ENCODE measurements at places on chromosomes 1 and 21.

GRCh38 chr1:204472660-204473059, 21.9 kb downstream of the PIK3C2B start:
- no peak for DNase-seq

DNA sequence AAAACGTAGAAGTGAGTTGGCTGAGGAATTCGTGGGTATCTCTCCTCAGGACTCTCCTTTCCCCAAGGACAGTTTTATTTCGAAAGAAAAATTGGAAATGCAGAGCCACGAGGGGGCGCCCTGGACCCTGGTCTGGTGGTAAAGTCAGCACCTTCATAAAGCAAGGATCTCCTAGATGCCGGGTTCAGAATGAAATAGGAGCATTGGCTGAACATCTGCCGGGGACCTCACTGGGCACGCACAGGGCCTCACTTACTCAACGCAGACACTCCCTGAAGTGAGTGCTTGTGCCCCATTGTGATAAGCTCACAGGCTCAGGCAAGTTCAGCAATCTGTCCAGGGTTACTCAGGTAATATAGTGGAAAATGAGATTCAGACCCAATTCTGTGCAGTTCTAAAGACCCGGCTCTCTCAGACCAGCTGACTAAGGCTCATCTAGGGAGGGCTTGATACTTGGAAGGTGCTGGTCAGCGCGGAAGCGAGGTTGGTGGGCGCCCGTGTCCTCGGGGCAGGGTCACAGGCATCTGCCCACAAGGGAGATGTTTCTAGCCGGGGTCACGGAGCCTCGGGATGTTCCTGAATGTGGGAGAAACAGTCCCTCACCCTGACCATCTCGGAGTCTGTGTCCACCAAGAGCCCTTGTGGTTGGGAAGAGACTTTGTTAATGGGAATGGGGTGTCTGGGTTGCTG, 55.7 kb upstream of the ETV3 start:
- peak; percentile 30 for DNase-seq

DNA sequence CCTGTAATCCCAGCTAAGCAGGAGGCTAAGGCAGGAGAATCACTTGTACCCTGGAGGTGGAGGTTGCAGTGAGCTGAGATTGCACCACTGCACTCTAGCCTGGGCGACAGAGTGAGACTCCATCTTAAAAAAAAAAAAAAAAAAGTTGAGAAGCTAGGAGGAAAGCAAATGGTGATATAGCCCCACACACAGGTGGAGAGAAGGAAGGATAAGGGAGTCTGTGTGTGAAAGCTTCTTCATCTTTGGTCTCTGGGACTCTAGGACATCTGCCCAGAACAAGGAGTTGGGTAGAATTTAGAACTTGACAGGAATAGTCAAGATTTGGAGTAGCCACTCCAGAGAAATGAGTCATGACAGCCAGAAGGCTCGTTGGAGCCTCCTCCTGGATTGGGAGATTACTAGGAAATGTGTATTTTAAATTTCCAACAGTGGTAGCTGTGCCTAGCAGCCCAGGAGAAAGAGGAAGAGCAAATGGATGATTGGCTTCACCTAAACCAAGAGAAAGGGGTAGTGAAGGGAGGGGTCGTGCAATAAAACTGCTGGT, 19.9 kb downstream of the NPL start:
- DNase-seq = no peak

GRCh38 chr1:10691740-10692125, 104.7 kb downstream of the CASZ1 start:
- no peak for DNase-seq

DNA sequence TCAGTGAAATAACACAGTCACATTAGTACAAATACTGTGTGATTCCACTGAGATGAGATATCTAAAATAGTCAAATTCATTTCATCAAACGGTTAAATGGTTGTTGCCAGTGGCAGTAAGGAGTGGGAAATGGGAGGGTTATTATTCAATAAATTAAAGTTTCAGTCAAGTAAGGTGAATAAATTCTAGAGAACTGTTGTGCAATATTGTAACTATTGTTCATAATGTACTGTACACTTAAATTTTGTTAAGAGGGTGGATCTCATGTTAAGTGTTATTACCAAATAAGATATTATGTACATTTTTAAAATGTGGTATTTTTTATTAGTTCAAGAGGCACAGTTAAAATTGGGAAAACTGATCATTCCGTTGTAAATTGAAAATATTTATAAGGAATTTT, 463.3 kb upstream of the BRINP3 start:
- DNase-seq = no peak

GRCh38 chr1:150192012-150192411, 42.3 kb downstream of the PLEKHO1 start:
- DNase-seq = no peak

GRCh38 chr1:30295266-30295665, 428.1 kb downstream of the MATN1 start:
- DNase-seq = no peak

GRCh38 chr1:101308935-101309333, 72.1 kb downstream of the S1PR1 start:
- DNase-seq = no peak

DNA sequence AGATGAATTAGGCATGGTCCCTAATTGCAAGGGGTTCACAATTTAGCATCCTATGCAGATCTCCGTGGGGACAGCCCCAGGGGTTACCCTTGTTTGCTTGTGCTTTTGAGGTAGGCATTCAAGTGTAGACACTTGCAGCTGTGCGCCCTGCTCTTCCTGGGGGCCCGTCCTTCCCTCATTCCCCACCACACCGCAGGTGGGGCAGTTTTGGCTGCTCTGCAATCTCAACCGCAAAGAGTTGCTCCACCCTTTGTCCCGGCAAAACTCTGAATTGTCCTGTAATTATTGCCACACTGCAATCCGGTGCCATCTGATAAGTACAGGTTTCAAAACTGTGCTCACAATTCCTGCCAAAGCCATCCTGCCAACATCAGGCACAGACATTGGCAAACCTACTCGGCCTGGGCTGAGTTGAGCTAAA, 65.4 kb upstream of the LYST start:
- DNase-seq = no peak

GRCh38 chr1:183896466-183897048, 91.6 kb downstream of the RGL1 start:
- DNase-seq = no peak

GRCh38 chr1:5718831-5719632, 273.2 kb downstream of the NPHP4 start:
- no peak for DNase-seq

GRCh38 chr1:154353460-154353904, 28.2 kb downstream of the ATP8B2 start:
- no peak for DNase-seq

- DNase-seq = no peak
Observed at GRCh38 chr1:96554364-96554763, 167.2 kb upstream of the PTBP2 start.

DNA sequence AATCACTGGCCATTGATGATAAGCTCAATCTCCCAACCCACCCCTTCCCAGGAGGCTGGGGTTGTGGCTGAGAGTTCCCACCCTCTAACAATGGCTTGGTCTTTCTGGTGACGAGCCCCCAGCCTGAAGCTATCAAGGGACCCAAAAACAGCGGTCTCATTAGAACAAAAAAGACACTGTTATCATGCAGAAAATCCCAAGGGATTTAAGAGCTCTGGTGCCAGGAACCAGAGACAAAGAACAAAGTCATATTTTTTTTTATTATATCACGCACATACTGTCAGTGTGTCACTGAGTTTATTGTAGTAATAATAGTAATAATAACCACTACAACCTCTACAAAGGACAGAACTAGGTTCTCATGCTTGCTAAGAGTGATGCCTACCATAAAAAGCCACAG, 43.9 kb downstream of the CCDC185 start:
- DNase-seq = no peak

GRCh38 chr1:59025898-59026426, 242.1 kb upstream of the JUN start:
- no peak for DNase-seq

DNA sequence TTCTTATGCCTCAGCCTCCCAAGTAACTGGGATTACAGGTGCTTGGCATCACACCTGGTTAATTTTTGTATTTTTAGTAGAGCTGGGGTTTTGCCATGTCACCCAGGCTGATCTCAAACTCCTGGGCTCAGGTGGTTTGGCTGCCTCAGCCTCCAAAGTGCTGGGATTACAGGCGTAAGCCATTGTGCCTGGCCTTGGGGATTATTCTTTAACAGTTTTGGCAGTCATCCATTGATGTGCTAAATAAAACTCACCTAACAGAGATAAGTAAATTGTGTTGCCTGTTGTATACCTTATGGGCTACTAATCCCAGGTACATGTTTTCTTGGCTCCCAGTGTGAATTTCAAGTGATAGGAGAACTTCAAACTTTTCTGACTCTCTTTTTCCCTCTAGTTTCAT, 35.2 kb upstream of the PDE4B start:
- no peak for DNase-seq

- no peak for DNase-seq
Observed at GRCh38 chr1:161092621-161093028, 3.3 kb upstream of the NECTIN4 start.

DNA sequence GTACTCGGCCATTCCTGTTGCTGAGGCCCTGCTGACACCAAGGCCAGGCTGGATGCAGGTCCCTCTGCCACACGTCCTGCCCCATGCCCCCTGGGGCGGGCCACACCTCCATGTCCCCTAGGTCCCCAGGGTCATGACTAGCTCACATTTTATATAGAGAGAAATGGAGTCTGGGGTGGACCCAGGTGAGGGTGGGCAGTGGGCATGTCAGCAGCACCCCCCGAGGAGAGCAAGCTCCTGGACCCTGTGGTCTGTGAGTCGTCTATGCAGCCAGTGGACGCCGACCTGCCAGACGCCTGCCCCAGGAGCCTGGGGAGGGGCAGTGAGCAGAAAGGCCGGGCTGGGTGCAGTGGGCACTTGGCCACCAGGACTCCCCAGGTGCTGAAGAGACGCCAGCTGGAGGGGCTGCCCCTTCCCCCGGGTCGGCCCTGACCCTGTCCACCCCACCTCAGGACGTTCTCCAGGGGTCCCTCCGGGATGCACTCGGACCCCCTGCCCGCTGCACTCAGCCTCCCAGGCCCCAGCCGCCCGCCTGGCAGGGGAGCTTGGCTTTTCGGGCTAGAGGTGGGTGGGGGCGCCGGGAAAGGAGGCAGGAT, 15.9 kb downstream of the SAMD11 start:
- no peak for DNase-seq

GRCh38 chr1:25711555-25712298, 88.3 kb upstream of the SELENON start:
- DNase-seq = no peak

DNA sequence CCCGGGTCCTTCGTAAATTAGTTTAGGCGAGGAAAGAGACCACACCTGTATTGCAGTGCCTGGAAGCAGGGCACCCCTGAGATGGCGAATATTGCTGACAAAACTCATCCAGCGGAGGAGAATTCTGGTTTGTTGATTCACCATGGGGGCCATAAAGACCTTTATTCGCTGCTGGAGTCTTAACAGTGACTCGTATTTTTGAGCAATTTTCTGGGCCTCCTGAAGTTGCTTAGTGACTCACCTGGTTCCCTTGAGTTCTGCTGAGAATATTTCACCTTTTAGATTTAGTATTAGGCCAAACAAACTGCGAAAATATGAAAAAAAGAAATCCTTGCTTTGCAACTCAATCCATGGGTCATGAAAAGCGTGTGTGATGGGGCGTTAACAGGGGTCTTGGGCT, 20.6 kb upstream of the H6PD start:
- no peak for DNase-seq

GRCh38 chr1:184483101-184483683, 96.4 kb downstream of the C1orf21 start:
- no peak for DNase-seq

- no peak for DNase-seq
Observed at GRCh38 chr1:95086949-95087533, 14.3 kb upstream of the ALG14 start.

DNA sequence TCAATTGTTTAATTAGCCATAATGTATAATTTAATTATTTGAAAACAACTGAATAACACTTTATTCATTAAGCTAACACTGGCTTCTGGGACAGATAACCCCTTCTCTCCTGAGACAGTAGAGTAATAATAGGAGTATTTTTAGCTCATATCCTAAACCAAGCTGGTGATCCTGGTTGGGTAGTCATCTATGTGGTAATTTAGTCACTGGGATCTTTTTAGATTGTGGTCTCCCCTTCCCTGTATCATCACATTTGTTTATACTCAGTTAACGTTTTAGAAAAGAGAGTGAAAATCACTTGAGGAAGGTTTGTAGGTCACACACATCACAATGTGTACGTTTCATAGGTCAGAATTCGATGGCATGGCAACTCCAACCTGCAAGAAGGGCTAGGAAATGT, 1356.6 kb upstream of the ADGRL2 start:
- no peak for DNase-seq

- no peak for DNase-seq
Observed at GRCh38 chr1:205109711-205110110, 12.1 kb downstream of the RBBP5 start.

GRCh38 chr1:84644472-84644871, 45.8 kb downstream of the SSX2IP start:
- DNase-seq = no peak

DNA sequence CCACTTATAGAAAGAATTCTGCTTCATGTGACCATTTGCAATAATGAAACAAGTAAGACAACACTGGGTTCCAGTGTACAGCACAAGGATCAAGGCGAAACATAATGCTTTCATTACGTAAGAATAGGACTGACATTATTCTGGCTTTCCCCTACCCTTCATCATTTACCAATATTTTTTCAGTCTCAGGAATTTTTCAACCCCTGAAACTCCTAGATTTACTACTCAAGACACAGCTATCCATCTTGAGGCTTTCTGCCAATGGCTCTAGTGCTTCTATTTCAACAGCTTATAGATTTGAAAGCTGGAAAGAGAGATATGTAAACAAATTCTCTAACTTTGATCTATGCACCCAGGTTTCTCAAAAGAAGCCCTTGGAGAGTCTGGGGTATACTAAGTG, 48.4 kb downstream of the WLS start:
- no peak for DNase-seq

DNA sequence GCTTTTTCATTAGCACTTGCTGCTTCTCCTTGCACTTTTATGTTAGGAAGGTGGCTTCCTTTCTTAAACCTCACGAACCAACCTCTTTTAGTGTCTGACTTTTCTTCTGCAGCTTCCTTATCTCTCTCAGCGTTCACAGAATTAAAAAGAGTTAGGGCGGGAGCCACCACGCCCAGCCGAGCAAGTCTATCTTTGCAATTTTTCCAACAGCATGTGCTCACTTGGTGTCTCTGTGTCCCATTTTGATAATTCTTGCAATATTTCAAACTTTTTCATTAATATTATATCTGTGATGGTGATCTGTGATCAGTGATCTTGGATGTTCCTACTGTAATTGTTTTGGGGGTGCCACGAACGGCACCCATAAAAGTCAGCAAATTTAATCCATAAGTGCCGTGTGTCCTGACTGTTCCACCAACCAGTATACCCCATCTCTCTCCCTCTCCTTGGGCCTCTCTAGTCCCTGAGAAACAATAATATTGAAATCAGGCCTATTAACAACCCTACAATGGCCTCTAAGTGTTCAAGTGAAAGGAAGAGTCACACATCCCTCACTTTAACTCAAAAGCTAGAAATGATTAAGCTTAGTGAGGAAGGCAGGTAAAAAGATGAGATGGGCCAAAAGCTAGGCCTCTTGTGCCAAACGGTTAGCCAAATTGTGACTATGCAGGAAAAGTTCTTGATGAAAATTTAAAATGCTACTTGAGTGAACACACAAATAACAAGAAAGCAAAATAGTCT, 15.9 kb upstream of the ITPKB start:
- no peak for DNase-seq

- DNase-seq = peak; percentile 17
Observed at GRCh38 chr1:39981945-39982344, 27.0 kb downstream of the MFSD2A start.

- DNase-seq = no peak
Observed at GRCh38 chr1:176904057-176904751, 260.3 kb downstream of the ASTN1 start.

GRCh38 chr1:205706601-205707502, 26.5 kb upstream of the SLC45A3 start:
- no peak for DNase-seq

Measured in Panc1 (cell line).